ENCODE measurements at places on chromosomes 1 and 21. TPM values are rescaled to one million over a fixed set of nuclear protein-coding genes. Genes with fewer than 3 reads are reported as not detected.

DNA sequence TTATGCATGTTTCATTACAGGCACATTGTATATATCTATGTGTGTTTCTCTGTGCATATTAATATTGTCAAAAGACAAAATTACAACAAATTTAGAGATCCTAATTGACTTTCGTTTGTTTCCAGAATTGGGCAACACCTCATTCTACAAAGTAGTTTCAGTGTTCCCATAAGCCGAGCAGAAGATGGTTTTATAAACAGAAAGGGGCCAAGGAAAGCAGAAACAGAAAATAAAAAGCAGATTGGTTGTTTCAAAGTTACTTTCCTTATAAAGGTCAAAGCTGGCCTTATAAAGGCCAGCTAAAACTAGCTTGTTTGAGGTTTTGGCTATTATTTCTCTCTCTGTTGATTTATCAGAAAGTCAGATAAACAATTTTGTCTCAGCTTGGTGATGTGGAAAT lies 116.2 kb upstream of the FGGY start:
- DNase-seq: no peak

DNA sequence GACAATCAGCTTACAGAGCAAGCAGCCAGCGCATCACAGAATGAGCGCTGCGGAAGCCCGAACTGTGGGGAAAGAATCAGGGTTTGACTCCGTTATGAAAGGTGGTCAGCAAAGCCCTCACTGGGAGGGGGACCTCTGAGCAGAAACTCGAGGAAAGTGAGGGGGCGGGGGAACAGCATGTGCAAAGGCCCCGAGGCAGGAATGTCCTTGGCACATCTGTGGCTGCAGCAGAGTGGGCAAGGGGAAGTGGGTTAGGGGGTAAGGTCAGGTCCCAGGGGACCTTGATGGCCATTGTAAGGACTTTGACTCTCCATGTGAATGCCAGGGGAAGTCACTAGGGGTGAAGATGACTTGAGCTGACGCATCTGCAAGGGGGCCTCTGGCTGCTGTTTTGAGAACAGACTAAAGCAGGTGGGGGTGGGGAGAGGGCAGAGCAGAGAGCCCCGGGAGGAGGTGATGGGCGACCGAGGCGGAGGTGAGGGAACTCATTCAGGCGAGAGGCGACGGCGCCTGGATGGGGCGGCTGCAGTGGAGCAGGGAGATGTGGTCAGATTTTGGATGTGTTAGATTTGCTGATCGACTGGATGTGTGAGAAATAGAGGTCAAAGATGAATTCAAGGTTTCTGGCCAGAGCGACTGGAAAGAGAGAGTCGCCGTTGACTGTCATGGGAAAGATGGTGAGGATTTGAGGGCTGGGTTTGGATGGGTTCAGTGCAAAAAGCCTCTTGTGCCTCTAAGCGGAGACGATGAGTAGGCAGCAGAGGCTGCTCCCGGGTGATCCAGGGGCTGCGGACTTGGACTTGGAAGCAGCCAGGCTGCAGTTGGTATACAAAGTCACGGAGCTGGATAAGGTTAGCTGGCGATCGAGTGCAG lies 108.0 kb upstream of the ZBTB40 start:
- no peak for DNase-seq

DNA sequence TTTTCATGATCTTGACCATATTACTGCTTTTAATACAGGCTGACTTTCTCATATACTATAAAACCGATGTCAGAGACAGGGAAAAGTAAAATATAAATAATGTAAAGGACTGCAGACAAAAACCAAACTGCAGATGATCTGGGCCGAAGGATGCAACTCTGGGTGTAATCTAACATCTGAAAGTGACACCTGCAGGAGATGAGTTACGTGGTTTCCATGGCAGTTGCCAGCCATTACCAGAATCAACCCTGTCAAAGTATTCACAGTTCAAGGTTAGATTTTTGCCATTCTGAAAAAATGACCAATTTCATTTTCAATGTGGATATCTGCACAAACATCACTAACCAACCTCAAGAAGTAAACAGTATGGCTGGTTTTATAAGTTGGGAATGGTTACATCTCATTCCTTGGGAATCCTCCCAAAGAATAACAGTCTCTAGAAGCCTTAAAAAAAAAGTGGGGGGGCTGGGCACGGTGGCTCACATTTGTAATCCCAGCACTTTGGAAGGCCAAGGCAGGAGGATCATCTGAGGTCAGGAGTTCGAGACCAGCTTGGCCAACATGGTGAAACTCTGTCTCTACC lies 27.7 kb downstream of the DNAJC11 start:
- DNase-seq: no peak

DNA sequence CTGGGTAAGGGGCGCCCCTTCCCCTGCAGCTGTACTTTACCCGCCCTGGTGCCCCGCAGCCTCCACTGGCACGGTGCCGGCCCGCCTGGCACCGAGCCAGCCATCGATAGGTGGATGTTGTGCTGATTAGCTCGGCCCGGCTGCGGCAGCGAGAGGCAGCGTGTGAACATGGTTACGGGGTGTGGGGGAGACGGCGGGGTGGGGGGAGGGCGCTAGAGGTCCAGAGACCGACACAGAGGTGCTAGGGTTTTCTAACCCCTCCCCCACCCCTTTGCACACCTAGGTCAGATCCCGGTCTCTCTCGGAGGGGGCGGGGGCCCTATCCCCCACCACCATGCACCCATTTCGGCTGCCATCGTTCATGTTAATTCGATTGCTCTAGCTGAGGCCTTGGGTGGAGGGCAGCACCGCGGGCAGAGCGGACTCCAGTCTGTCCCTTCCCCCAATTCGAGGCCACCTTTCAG lies 6.7 kb downstream of the EFNA4 start:
- no peak for DNase-seq

- DNase-seq: no peak
These were observed 20.1 kb upstream of the DONSON start for GRCh38 chr21:33608559-33608958.

PDC gene
- not detected for total RNA-seq

CRABP2 gene
- total RNA-seq: 2.5 TPM

Measured in naive thymus-derived CD4-positive, alpha-beta T cell (primary cell).